Activated CD4-positive, alpha-beta T cell treated with anti-CD3 and anti-CD28 coated beads, Interleukin-2, Interleukin-6, amounts not matched to agents 100 ng/mL and 50 ng/mL, durations not matched to agents 16 hours and 8 hours (primary cell): ENCODE measurements at places on chromosomes 12 and 14.

- no peak for DNase-seq
Observed at GRCh38 chr14:50139192-50139591, 22.8 kb upstream of the VCPKMT start.

DNA sequence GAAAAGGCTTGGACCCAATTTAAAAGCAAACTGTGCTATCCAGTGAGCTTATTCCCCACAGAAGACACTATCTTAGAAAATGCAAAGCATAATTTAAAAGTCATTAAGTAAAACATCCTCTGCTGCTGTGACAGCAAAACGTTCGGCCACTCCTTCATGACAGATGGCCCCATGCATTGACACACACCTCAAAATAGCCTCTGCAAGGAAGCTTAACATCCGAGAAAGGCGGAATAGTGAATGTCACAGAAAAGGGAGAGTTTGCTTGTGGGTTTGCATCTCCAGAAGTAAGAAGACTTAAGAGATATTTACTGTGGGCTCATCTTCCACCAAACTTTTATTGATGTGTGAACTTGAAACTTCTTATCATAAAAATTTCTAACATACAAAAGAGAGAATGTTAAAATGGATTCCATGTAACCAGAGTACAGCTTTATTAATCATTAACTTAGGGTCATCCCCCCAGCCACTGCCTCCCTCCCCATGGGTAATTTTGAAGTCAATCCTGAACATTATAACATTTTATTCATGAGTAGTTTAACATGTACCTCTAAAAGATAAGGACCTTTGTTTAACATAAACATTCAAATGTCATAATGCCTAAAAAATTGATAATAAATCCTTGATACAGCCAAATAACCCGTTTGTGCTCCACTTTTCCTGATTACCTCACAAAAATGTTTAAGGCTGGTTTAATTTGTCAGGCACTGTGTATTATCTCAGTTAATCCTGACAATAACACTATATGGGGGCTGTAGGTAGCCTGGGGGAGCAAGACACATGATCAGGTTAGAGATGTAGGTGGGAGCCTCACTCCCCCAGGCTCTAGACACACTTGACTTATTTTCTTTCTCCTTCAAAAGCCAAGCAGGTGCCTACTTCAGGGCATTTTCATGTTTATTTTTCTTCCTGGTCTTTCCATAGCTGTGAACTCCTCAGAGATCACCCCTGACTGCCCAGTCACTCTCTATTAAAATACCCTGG, 119.7 kb upstream of the TMCC3 start:
- no peak for DNase-seq

- no peak for DNase-seq
Observed at GRCh38 chr14:73003681-73004080, 23.2 kb downstream of the ZFYVE1 start.

DNA sequence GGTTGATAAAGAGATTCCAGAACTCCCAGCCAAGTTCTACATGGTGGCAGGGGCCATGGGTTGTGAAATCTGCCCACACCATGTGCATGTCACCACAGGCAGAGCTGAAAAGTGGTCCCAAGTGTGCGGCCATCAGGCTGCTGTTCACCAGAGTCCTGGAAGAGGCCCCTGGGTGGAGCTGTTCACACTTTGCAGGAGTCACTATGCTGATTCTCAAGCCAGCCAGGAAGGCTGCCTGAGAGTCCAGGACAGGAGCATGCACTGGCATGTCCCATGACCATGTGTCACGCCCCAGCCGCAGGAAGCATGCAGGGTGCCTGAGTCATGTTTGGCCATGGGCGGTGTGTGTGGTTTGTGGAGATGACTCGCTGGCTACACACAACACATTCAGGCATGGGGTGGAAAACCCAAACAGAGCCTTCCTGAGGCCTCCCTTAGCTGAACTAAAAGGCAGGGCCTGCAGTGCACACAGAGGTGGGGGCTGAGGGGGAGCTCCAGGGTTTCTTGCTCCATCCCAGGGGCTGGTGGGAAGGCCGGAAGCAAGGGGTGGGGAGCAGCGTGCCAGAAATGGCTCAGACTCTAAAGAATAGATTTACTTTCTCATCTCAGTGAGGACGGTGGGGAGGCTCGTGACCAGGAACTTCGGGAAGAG, 19.4 kb downstream of the ABCB9 start:
- DNase-seq: peak; percentile 93

- DNase-seq: no peak
Observed at GRCh38 chr14:54812617-54813016, 90.0 kb downstream of the GCH1 start.

GRCh38 chr12:94025068-94025467, 123.3 kb upstream of the PLXNC1 start:
- DNase-seq: no peak

DNA sequence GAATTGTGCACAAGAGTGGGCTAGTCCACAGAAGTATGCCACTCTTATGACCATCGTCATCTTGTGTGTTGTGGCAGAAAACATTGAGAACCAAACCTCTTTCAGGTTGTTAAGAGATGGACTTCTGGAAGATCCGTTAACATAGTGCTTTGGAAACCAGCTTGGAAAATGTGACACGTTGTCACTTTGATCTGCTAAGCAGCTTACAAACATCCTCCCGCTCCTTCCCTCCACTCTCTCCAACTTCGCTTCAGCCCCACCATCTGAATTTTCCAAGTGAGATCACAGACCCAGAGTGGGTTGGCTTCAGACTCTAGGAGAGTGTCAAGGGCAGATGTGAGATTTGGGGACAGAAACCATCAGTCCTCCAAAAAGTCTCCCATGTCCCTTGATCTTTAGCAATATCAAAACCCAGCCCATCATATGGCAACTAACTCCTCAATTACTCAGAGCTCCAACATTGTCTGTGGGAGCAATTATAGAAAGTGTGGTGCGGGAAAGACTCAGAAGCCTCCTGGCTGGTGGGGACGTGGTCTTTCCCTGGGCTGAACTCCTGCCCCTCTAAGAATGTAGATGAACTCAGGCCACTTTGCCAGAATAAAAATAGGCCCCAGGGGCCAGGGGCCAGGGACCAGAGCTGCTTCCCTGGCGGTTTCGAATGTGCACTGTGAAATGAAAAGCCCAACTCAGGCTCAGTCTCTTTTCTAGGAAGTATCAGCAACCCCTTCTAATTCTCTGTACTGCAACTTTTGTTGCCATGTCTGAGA, 129.5 kb downstream of the SLC38A6 start:
- DNase-seq: no peak

- DNase-seq: no peak
Observed at GRCh38 chr12:49400304-49400703, 33.0 kb downstream of the SPATS2 start.

GRCh38 chr14:99055019-99055418, 217.0 kb downstream of the BCL11B start:
- no peak for DNase-seq
